ENCODE measurements at places on chromosomes 5 and 9. TPM values are rescaled to one million over a fixed set of nuclear protein-coding genes. Genes with fewer than 3 reads are reported as not detected.

The NEURL1B gene
- 5.4 TPM for total RNA-seq

The TRIM36 gene
- 4.6 TPM for total RNA-seq

The COQ4 gene
- 24.5 TPM for total RNA-seq

The TYRP1 gene
- total RNA-seq: 0.28 TPM

The TXNDC8 gene
- total RNA-seq: not detected

The KCNV2 gene
- total RNA-seq: not detected

The HRH2 gene
- 0.38 TPM for total RNA-seq

The PCDHB15 gene
- 4.3 TPM for total RNA-seq

The QRFP gene
- total RNA-seq: not detected

The SVEP1 gene
- total RNA-seq: 2.0 TPM

The AIF1L gene
- 33.1 TPM for total RNA-seq

The MEIKIN gene
- not detected for total RNA-seq

DNA sequence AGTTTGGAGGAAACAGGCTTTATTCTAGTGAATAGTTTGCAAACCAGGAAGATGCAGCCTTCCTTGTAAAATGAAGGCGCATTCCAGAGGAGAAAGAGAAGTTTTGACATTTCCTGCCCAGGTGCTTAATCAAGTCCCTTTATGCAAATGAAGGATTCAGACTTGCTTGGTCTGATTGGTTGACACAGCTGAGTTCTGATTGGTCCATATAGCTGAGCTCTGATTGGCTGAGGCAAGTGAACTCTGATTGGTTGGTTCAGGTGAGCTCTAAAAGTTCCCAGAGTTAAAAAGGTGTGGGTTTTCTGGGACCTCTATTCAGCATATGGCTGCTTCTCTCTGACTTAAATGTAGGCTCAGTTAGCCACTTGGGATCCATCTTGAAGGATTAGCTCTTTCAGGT, 151.0 kb downstream of the CACNA1B start:
- DNase-seq: no peak

- no peak for DNase-seq
Observed at GRCh38 chr9:127344368-127345000, 52.5 kb upstream of the SLC2A8 start.

- no peak for DNase-seq
Observed at GRCh38 chr9:127029548-127029947, 92.9 kb downstream of the ANGPTL2 start.

- no peak for DNase-seq
Observed at GRCh38 chr9:132937463-132937901, 6.9 kb downstream of the TSC1 start.

GRCh38 chr9:6239048-6239461, 23.4 kb downstream of the IL33 start:
- no peak for DNase-seq

- no peak for DNase-seq
Observed at GRCh38 chr5:174149426-174149825, 103.9 kb downstream of the NSG2 start.

- no peak for DNase-seq
Observed at GRCh38 chr9:93562157-93562556, 14.2 kb upstream of the PHF2 start.

DNA sequence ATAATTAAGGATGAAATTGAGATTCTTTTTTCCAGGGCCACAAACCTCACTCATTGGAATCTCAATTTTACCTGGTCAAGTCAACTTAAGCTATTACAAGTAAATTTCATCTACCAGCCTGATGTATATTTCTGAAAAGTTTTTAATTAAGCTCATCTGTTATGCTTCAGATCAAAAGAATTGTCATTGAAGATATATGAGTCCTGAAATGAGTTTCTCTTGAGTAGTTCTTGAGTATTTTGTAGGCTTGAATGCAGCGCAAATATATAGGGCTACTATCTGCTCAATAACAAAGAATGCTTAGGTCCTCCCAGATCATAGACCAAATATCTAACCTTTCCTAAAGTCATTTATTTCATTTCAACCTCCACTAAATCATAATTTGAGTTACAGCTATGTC, 482.2 kb upstream of the ST8SIA4 start:
- no peak for DNase-seq

DNA sequence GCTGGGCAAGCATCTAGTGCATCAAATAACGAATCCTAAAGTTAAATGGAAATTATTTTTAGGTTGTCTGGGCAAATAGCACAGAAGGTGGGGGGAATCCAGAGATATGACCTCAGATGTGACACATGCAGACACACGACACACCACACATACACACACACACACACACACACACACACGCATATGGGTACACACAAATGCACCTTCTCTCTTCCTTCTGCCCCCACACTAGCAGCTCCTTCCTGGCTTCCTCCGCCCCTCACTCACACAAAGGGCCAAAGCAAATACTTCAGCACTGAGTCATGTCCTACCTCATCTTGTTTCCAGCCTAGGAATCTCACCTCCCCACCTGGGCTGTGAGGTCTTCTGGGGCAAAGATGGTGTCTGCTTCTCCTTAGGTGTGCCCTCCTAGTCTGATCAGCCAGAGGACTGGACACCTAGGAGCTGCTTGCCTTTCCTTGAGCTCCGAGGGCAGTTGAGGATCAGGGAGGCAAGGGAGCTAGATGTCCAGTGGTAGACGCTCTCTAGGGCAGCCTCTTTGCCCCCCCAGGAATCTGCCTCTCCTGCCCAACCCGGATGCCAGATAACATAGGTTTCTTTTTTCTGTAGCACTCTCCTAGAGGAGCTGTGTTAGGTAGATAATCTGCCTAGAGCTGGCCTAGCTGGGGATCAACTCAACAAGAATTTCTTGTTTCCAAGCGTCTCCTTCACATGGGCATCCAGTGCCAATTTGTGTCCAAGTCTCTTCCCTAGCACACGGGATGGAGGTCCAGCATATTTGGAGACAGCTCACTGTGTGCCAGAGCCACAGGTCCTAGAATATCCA, 14.3 kb upstream of the JADE2 start:
- peak; percentile 15 for DNase-seq

DNA sequence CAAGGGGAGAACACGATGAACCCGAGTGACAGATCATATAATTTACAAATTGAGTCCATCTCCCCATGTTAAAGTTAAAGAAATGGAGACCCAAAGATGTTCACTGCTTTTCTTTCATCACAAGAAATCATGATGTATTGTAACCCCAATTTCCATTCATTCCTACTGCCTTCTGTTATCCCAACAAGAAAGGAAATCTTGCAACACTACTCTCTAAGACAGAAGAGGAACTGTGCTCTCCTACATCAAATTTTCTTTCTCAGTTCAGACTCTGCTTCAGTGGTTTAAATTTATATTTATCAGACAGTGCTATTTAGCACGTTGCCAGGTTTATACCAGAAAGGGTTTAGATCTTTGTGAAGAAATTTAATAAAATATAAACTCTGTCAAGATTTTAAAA, 83.8 kb upstream of the RASA1 start:
- no peak for DNase-seq

DNA sequence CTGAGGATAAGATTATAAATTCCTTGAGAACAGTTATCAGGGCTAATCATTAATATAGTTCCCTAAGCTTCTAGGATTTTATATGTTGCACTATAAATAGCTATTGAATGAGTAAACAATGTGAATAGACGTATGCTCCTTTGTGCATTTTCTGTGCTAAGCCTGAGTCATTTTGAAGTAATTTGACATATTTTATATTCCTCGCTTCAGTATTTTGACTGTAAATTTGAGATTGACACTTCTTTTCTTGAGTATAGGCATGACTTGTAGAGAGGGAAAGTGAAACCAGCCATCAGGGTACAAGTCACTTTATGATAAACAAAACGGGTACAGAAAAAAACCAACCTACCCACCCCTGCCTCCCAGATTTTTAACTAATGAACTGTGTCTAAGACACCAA, 367.7 kb upstream of the PRR16 start:
- DNase-seq: no peak

- DNase-seq: no peak
Observed at GRCh38 chr5:157590478-157590877, 14.9 kb upstream of the ADAM19 start.

DNA sequence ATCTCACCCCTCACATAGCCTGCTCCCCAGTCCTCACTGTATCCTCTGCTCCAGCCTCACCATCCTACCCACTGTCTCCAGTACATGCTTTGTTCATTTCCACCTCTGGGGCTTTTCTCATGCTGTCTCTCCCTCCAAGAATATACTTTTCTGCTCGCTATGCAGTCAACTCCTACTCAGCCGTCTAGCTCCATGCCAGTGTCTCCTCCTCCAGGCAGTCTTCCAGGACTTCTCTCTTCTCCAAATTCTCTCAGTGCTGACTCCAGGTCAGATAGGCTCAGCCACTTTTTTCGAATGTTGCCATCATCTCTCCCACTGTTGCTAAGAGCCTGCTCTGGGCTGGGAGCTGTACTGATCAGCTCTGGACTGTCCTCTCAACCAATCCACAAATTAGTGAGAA, 8.0 kb upstream of the DAB2IP start:
- no peak for DNase-seq

DNA sequence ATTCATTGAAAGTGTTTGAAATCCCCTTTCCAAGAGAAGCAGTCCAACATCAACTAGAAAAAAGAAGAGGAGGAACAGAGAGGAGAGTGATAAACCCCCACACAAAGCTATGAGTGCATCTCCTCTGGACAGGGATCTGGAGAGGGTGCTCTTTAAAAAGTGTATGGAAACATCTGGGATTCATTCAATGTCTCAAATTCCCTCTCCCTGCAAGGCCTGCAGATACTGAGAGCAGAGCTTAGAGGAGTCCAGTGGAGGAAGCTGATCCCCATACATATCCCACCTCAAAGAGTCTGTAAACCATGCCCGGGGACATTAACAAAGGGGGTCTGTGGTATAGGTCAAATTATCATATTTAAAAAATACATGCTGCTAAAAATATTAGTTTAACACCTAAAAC, 2.2 kb downstream of the SPOCK1 start:
- no peak for DNase-seq

- no peak for DNase-seq
Observed at GRCh38 chr5:120151825-120152224, 312.3 kb upstream of the PRR16 start.

- DNase-seq: no peak
Observed at GRCh38 chr5:32526810-32527209, 58.5 kb upstream of the SUB1 start.

DNA sequence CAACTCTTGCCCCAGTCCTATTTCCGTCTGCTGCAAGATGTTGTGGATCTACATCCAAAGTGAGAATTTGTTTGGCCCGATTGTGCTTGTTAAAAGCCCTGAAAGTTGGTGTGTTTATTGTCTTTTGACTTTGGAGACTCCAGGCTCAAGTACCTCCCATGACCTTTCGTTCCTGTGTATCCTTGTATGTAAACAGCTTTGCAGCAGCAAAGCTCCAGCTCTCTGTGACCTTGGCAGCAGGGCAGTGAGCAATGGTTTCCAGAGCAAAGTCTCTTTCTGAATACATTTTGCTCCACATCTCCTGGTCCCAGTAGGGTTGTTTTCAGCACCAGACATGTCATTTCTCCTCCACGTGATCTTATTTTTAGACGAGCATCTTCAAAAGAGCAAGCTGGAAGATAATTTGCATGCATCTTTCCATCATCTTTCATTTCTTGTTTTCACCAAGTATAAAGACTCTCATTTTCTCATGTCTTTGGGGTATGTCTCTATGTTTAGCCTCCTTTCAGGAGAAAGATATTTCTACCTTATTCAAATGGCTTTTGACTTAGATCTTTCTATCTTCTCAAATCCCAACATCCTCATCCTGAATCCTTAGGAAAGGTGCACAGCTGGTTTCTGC, 68.1 kb upstream of the ERCC6L2 start:
- no peak for DNase-seq

DNA sequence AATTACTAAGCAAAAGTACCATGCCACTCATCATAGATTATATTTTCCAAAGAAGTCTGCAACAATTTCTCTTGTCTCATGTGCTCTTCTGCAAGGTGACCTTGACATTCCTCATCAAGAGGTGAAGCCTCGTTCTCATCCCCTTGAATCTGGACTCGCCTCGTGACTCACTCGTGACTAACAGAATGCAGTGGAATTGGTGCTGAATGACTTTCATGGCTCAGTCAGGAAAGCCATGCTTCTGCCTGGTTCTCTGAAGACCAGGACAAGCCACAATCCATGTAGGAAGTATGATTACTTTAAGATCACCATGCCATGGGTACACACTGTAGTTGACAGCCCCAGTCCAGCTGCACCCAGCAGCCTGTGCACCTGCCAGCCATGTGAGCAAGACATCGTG, 335.8 kb downstream of the GADD45G start:
- no peak for DNase-seq

GRCh38 chr5:17679597-17680203, 45.4 kb downstream of the TAF11L14 start:
- DNase-seq: no peak

- no peak for DNase-seq
Observed at GRCh38 chr5:78540335-78541085, 108.1 kb downstream of the LHFPL2 start.

DNA sequence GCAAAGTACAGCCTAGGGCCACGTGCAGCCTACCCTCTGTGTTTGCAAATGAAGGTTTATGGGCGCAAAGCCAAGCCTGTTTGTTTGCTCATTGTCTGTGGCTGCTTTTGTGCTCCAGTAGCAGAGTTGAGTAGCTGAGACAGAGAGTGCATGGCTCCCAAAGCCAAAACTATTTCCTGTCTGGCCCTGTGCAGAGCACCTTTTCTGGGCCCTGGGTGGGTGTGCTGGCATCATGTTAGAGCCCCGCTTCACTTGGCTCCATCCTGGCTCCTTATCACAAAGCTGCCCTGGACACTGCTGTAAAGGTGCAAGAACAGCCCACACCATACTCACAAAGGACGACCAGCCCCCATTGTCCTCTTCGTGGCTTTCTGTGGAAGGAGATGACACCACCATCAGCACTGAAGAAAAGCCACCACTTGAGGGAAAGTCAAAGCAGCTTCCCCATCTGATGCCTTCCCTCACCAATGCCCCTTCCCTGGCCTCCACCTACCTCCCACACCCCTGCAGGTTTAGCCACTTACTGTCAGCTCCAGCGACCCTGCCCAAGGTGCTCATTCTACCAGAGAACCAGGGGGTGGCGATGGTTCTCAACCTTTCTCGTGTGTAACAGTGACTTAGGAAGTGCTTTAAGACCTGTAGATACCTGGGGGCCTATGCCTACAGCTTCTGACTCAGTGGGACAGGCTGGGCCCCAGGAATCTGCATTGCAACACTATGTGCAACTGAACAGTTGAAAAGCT, 23.4 kb downstream of the LCP2 start:
- DNase-seq: no peak

GRCh38 chr5:134533115-134533815, 7.8 kb downstream of the JADE2 start:
- DNase-seq: no peak

DNA sequence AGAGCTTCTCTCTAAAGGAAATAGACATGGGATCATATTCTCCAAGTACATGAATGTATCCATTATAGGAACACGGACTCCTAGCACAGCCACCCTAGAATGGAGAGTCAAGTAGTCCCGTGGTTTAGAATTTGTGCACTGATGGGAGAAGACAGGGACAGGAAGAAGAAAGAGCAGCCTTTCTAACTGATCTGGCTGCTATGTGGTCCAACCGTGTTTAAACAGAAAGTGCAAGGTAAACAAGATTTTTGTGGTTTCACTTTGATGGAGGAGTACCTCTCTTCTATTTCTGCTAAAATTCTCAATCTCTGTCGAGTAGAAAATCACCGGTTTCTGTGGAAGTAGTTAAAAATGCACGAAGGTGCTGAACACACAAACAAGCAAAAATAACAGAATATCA, 171.3 kb downstream of the ST8SIA4 start:
- DNase-seq: no peak

GRCh38 chr9:113564498-113565237, 101.1 kb downstream of the RGS3 start:
- DNase-seq: no peak

- no peak for DNase-seq
Observed at GRCh38 chr5:176837707-176838115, 27.4 kb downstream of the UNC5A start.

- DNase-seq: no peak
Observed at GRCh38 chr9:32603914-32604852, 31.2 kb upstream of the NDUFB6 start.
